Mesenteric fat pad (tissue), 1 donor: ENCODE measurements at places on chromosomes 16 and 17. TPM values are rescaled to one million over a fixed set of nuclear protein-coding genes. Genes with fewer than 3 reads are reported as not detected.
A peak's percentile ranks its signal among the peaks of the same experiment; 100 is the strongest.

DNA sequence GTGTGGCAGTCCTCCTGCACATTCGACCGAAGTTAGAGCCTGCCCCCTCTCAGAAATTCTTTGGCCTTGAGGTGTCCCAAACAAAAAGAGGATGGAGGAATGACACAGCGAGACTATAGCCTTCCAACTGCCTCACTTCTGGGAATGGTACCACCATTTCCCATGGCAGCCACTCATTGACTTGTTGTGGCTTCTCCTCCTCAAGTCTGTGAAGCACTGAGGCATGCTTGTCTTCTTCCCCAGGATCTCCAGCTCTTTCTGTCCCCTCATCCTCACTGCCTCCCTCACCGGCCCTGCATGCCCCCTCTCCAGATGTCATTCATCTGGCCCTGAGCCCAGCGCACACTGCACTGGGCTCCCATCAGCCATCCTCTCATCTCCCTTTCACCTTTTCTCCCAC is 43.7 kb upstream of the DNAH9 start:
- DNase-seq, result no peak

The TMC8 gene
- total RNA-seq, result 8.4 TPM

The CACNA1G gene
- 0.58 TPM for total RNA-seq

GRCh38 chr17:67629971-67630320 is 87.8 kb upstream of the NOL11 start:
- DNase-seq, result no peak

DNA sequence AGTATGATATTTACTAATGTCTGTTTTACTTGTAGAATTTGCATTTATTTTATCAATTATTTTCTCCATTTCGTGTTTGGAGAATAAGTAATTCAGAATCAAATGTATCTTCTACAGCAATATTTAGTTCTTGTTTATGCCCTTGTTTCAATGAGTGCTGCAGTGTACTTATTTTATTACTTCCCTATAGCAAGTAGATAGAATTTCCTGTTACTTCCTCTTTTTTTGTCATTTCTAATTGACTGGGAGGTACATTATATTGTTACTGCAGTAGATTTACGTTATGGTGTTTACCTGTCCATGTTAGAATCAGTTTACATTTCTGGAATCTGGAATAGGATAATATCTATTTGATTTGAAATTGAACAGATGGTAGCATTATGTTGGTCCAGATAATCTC is 71.2 kb downstream of the OMG start:
- no peak for DNase-seq

DNA sequence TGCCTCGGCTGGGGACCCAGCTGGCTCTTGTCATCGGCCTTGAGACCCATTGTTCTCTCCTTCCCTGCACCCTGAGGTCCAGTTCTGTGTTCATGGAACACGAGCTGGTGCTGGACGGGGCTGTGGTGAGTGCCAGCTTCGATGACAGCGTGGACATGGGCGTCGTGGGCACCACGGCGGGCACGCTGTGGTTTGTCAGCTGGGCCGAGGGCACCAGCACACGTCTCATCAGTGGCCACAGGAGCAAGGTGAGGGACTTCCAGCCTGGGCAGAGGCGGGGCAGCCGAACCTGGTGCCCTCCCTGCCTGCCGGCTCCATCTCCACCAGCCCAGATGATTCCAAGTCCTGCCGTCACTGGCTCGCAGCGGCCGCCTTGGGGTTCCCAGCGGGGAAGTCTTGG is 5.3 kb upstream of the RHOT2 start:
- no peak for DNase-seq

The SHCBP1 gene
- total RNA-seq, result 0.29 TPM

- no peak for DNase-seq
Measured at GRCh38 chr16:85463672-85464382, 149.3 kb upstream of the GSE1 start.

The DPEP2 gene
- total RNA-seq, result 1.5 TPM

GRCh38 chr16:75537776-75538175 is 1.9 kb upstream of the CHST5 start:
- DNase-seq, result no peak

- DNase-seq, result peak; percentile 94
Measured at GRCh38 chr17:67491009-67491680, 114.1 kb downstream of the PITPNC1 start.

GRCh38 chr17:29045734-29046472 is 3.0 kb downstream of the PIPOX start:
- DNase-seq, result no peak

The WNT9B gene
- total RNA-seq, result 0.74 TPM

DNA sequence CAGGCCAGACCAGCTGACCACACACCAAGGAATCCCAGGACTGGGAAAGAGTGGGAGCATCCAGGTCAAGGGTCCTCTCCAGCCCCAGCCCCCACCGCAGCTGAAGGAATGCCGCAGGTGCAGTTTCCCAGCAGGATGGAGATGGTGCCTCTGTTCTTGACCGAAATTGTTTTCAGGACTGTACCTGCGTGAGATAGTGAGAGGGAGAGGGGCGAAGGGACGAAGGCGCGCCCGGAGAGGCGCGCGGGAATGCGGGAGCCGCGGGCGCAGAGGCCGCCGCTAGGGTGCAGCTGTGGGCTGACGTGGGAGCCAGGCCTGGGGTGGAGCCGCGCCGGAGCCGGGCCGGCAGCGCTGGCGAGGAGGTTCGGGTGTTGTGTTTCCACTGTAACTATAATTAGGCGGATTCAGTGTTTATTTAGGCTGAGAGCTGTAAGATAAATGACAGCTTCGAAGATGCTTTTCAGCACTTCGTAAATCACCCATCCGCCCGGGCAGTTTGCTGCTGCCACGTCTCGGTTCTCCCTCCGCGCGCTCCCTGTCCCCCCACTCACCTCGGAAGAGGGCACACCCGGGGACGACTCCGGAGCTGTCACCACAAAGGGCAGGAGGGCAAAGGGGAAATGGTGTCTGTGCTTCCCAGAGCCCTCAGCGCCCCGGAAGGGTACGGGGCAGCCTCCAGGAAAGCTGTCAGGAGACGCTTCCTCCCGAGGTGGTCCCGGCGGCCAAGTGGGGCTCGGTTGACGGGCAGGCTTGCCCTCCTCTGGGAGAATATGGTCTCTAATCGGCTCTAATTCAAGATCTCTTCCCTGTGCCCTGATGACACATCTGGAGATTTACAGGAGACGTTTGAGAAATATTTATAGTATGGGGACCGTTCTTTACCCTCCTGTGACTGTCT is 38.2 kb downstream of the HOXB1 start:
- peak; percentile 93 for DNase-seq

DNA sequence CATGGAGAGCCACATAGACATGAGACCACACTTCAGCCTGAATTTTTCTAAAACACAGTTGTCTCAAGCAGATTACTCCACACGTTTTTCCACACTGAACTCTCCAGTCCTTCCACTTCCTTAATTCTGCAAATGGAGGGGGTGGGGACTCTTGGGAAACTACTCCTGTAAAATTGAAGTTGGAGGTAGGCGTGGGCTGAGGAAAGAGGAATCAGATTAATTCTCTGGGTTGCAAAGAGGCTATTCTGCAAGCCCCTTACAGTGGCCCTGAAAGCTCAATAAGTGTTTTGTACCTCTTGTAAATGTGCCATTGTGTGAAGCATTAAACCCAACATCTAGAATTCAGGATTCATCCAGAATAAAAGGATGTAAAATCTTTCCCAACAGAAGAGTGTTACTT is 9.6 kb downstream of the MARVELD3 start:
- DNase-seq, result no peak

GRCh38 chr16:10078541-10078949 is 103.7 kb downstream of the GRIN2A start:
- no peak for DNase-seq
